Urothelium cell line (cell line): ENCODE measurements at places on chromosomes 5 and 9.

GRCh38 chr5:82388181-82388580 lies 110.0 kb upstream of the RPS23 start:
- DNase-seq: no peak

GRCh38 chr9:95004411-95005277 lies 278.1 kb downstream of the AOPEP start:
- peak; percentile 67 for DNase-seq

GRCh38 chr9:89919171-89919681 lies 314.4 kb downstream of the GADD45G start:
- no peak for DNase-seq

DNA sequence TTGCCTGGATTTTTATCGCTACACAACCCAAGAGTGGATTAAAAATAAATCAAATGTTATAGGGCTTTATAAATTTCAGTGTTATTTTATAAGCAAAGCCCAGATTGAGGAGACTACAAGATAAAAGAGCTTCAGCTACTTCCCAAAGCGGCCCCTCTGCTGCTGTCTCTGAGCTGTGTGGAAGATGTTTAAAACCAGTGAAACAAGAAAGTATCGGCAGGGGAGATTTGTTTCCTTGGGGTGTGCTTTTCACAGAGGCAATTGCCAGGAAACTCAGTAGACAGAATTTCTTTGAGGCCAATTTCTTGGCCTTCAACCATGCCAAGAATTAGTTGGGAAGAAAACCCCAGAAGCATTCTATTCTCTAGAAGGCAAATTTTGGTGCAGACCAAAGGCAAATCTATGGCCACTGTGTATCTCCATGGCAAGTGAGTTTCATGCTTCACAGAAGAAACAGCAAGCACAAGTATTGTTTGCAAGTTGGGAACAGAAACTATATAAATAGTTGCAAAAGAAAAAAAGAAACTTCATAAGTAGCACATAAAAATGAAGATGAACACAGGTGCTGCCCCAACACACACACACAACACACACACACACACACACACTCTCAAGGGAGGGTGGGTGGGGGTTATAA lies 197.2 kb downstream of the PARP8 start:
- DNase-seq: no peak

DNA sequence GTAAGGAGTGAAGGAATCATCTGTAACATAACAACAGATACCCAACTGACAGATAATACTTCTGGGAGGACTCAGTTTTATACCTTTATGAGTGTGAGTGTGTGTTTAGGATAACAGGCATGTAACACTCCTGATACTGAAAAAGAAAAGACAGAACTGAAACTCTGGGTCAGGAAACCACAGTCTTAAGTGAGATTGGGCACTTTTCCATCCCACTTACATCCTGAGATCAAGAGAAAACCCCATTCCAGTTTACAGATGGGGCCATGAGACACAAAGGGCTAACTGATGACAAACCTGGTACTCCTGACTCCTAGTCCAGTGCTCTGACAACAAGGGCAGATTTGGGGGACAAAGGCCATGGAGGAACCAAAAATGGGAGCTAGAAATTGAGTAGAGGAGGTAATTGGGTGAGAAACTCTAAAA lies 18.0 kb downstream of the IL5 start:
- no peak for DNase-seq

GRCh38 chr5:13944560-13945199 lies at the start of gene DNAH5:
Gene DNAH5, minus strand, starts transcription at chr5:13944688. Its CDS starts 250 bp downstream, at chr5:13944438.
- no peak for DNase-seq

- no peak for DNase-seq
Measured at GRCh38 chr9:125468646-125469045, 207.0 kb downstream of the GAPVD1 start.

- no peak for DNase-seq
Measured at GRCh38 chr9:20632705-20633104, 10.4 kb upstream of the MLLT3 start.

- DNase-seq: no peak
Measured at GRCh38 chr5:9239071-9239470, 306.8 kb downstream of the SEMA5A start.
